ENCODE measurements at places on chromosomes 2 and 18.

DNA sequence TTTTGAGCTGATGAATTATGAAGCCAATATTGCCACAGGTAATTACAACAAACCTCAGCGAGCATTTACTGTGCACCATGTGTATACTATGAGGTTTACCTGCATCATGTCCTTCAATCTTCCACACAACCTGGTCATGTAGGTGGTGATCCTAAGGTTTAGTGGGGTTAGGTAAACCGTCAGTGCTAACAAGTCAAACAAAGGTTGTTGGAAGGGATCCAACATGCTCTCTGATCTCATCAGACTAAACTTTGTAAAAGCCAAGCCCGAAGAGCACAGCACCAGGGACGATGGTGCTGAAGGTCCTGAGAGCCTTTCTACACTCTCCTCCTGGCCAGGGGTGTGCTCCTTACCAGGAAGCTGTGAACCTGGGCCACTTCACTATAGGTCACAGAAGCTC lies 29.4 kb downstream of the SH3YL1 start:
- no peak for DNase-seq

DNA sequence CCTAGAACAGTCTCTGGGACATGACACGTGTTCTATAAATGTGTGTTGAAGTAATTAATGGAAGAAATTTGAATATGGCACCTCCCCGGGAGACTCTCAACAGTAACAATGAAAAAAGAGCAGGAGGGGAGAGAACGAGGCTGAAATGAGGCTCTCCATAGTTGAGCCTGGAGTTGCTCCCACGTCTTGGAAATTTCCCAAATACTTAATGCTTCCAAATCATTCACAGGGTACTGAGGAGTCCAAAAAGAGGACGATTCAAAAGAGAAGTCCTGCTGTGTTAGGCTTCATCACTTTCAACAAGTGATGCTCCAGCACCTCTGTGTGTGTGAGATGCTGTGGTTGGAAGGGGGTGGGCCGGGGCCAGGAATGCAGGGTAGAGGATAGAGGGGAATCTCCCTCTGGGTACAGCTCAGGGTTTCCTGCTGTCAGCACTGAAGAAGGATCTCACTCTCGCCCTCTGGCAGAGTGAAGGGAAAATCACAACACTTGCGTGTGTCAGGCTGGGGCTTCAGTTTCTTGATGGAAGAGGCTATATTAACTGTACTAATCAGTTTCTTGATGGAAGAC lies 18.1 kb upstream of the ZNF407 start:
- no peak for DNase-seq

GRCh38 chr18:13137670-13138419 lies 80.7 kb upstream of the LDLRAD4 start:
- peak; percentile 10 for DNase-seq

- no peak for DNase-seq
These were observed 15.0 kb upstream of the RAB27B start for GRCh38 chr18:54813305-54813704.

GRCh38 chr2:24824966-24825882 lies 32.0 kb downstream of the CENPO start:
- DNase-seq, result peak; percentile 13

- peak; percentile 33 for DNase-seq
These were observed 6.9 kb downstream of the STEAP3 start for GRCh38 chr2:119230219-119231185.

- no peak for DNase-seq
These were observed 46.4 kb upstream of the STK39 start for GRCh38 chr2:168293766-168294165.

GRCh38 chr2:15799432-15799827 lies 140.9 kb upstream of the MYCN start:
- DNase-seq, result no peak

- DNase-seq, result no peak
These were observed 61.2 kb downstream of the KCNE4 start for GRCh38 chr2:223113161-223113560.

- DNase-seq, result no peak
These were observed 1104.4 kb upstream of the CRIM1 start for GRCh38 chr2:35251156-35251555.

DNA sequence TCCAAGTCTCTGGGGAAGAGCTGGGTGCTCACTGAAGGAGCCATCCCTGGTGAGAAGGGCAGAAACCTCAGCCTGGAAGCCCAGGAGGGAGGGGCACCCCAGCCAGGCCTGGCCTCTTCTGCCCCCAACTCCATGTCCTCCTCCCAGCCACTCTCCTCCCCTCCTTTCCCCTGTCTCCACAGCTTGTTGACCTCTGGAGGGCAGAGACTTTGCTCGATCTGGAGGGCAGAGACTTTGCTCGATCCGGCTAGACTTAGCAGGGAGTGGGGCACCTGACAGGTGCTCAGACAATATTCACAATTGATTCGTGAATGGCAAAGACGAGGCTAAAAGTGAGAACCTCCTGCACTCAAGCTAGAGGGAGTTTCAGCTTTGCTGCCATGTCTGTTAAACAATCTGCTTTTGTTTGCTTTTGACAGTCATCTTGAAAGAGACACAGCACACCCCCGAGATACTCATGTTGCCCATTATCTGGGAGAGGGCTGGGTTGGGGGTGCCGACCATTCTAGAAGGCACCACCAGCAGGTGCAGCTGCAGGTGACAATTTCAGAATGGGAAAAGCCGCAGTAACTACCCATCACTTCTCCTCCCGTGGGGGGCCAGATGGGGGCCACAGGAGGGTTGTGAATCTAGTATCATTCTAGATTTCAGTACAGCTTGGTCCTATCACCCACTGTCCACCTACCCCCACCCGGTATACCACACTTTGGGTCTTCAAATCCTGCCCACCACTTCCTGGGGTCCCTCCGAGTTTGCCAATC lies 54.8 kb downstream of the DNMT3A start:
- no peak for DNase-seq

DNA sequence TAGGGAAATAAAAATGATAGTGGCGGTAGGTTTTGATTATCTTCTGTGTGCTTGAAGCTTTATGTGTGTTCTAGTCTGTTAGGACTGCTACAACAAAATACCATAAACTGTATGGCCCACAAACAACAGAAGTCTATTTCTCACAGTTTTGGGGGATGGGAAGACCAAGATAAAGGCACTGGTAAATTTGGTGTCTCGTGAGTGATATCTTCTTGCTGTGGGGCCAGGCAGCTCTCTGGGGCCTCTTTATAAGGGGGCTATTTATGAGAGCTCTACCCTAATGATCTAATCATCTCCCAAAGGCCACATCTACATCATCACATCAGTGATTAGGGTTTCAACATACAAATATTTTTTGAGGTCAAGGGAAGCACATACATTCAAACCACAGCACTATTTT lies 86.8 kb upstream of the SPHKAP start:
- no peak for DNase-seq

DNA sequence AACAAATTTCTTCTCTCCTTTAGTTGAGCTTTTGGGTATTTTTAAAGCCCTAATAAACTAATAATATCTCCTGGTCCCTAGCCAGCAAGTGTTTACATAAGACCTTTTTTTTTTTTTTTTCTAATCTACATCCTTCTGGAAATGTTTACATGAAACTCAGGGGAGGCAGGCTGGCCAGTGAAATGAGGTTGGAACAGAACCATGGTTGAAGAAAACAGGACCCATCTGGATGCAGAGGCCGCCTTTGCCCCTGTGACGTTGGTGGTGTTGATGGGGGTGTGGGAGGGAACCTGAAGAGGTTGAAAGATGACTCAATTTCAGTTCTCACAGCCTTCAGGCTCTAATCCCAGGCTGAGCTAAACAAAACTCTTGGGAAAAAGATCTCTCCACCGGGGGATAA lies 118.5 kb downstream of the NRP2 start:
- DNase-seq, result peak; percentile 94

GRCh38 chr2:40725040-40725439 lies 273.1 kb upstream of the SLC8A1 start:
- no peak for DNase-seq
